Neural crest cell (in vitro differentiated cells): ENCODE measurements at places on chromosomes 4 and X. TPM values are rescaled to one million over a fixed set of nuclear protein-coding genes. Genes with fewer than 3 reads are reported as not detected.

MAGEB1 gene
- total RNA-seq: not detected in 2 replicates

CYBB gene
- not detected in 2 replicates for total RNA-seq

SSX3 gene
- not detected in 2 replicates for total RNA-seq

GRCh38 chrX:20789103-20789502 lies 522.4 kb upstream of the RPS6KA3 start:
- DNase-seq: no peak

DNA sequence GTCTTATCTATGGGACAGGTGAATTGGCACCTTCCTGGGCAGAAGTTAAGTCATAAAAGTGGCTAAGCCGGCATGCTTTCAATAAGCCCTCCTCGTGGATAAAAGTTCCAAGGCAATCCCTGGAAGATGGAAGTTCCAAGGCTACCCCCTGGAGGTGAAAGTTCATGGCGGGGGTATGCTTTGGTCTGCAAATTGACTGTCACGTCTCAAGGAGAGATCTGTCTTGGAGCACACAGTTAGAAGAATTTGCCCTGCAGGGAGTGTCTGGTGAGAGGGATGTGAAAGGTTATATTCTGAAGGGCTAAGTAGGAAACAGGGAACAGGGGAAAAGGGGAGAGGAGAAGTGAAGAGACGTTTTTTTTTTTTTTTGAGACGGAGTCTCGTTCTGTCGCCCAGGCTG lies 26.2 kb upstream of the GPR173 start:
- DNase-seq: no peak

MAGEA10 gene
- not detected in 2 replicates for total RNA-seq

DNA sequence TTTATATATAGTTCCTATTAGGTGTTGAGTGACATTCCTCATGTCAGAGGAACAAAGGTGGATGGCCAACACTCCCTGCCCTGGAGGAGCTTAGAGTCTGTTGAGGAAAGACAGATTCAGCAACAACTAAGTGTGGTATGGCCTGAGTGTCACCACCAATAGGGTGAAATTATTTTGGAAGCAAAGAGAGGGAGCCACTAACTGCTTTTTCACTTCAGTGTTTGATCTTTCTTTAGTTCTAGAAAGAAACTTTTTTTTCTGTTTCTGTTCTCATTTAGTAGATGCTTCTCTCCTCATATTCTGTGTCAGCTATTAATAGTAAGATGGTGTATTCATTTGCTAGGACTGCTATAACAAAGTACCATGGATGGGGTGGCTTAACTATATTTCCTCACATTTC lies 81.5 kb downstream of the ARX start:
- DNase-seq: no peak

ADGRA3 gene
- total RNA-seq: 73.8 and 76.0 TPM in 2 replicates

DNA sequence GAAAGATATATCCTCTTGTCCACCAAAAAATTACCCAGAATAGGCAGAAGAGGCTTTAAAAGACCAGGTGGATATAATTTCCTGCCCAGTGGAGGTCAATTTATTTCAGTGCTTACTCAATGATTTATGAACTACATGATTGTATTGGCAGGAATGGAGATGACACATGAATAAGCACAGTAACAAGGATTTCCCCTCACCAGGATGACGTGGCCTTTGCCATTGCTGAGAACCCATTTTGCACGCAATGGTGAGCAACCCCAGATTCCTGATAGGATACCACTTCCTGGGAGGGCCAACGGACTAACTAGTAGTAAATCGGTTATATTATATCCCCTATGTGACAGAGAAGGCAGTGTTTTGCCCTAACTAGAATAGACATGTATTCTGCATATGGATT lies 11.6 kb upstream of the TTC29 start:
- no peak for DNase-seq

CT45A8 gene
- total RNA-seq: not detected in 2 replicates

- DNase-seq: no peak
Observed at GRCh38 chr4:10171055-10171454, 54.5 kb upstream of the WDR1 start.

ZNF81 gene
- 10.1 and 12.3 TPM in 2 replicates for total RNA-seq

ARMCX1 gene
- total RNA-seq: 30.0 and 30.6 TPM in 2 replicates

DNA sequence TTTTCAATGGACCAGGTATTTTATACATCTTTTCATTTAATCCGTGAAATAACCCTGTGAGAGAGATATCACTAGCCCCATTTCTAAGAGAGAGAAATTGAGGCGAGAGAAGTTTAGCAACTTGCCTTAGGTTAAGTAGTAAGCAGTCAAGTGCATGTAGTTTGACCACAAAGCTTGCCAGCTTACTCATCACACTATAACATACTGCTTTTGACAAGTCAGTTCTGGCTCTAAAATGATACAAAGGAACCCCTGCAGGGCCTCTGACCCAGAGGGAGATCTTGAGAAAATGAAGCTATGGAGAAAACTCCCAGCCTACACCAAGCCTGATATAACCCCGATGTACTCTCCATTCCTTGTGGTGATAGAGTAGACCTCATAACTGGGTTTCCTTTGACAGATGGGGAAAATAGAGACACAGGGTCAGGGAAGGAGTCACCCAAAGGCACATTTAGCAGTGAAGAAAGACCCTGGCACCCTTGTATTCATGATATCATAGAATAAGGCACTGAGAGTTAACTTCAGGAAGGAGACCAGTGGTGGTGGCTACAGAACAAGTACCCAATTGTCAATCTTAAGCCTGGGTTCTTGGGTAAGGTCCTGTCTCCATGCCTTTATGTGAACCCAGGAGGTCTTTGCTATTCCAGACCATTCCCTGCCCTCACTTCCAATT lies 60.2 kb upstream of the MSN start:
- DNase-seq: no peak
